Vagina (tissue), 2 donors: ENCODE measurements at places on chromosomes 13 and 19.

- no peak for DNase-seq
Observed at GRCh38 chr13:44410328-44410859, 36.8 kb downstream of the SERP2 start.

GRCh38 chr19:17688853-17689595 is 870 bp upstream of the UNC13A start:
- DNase-seq: no peak

DNA sequence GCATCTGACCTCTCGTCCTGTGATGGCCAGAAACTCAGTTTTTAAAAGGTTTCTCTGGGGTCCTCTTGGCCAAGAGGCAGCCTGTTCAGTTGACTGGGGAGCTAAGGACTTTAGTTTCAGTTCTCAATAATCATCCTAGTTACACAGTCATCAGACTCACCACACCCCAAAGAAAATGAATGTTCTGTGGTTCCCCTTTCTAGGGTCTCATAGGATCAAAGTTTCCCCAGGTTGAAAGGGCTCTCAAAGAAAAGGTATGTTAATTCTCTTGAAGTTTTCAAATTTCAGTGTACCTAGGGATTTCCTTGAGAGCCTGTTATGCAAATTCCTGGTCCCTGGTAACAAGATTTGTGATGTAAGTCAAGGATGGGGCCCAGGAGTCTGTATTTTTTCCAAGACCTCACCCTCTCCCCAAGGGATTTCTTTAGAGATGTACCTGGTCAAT is 94.9 kb downstream of the FAM216B start:
- no peak for DNase-seq

- DNase-seq: no peak
Observed at GRCh38 chr19:35077411-35078223, 36.1 kb downstream of the HPN start.

GRCh38 chr13:20882206-20882605 is 20.3 kb downstream of the XPO4 start:
- no peak for DNase-seq

DNA sequence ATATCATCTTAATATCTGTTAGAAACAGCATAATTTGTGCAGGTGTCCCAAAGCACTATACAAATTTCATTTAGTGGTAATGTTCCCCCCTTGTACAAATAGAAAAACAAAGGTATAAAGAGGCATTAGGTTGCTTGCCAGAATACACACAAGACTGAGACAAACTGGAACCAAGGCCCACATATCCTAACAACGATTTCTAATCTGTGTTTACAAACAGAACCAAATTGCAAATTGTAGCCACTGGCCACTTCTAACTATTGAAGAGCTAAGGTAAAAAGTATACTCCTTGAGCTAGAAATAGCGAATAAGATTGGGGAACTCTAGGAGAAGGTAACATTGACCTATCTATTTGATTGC is 526.1 kb downstream of the KLF12 start:
- no peak for DNase-seq

DNA sequence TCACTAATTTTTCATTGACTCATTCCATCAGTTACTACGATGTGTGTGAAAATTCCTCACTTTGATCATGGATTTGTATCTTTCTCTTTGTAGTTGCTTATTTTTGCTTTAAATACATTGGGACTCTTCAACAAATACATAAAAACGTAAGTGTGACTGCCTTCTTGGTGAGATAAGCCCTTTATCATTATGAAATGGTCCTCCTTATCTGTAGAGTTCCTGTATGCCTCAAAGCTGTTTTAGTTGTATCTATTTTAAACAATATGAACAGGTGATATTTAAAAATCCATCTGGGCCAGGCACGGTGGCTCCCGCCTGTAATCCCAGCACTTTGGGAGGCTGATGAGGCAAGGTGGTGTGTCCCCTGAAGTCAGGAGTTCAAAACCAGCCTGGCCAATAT is 11.3 kb downstream of the DCUN1D2 start:
- no peak for DNase-seq

DNA sequence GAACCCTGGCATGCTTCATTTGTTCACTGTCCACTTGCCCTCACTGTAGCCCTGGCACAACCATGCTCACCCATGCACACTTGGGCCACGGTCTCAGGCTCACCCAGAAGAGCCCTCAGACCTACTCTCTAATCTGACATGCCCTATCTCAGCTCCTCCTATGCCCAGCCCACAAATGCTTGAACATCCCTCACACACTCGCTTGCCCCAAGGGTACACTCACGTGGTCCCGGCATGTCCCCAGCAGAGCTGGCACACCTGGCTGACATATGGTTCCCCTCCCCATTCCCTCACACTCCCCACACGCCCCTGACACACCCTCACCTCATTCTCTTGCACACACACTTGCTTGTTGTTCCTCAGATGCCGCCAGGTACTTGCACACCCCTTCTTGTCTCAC is 55.7 kb downstream of the MAP4K1 start:
- no peak for DNase-seq

GRCh38 chr19:41548954-41549688 is 26.8 kb upstream of the CEACAM21 start:
- no peak for DNase-seq

- DNase-seq: no peak
Observed at GRCh38 chr19:28136796-28137195, 1076.2 kb downstream of the UQCRFS1 start.

- no peak for DNase-seq
Observed at GRCh38 chr13:30572859-30573275, 44.9 kb upstream of the USPL1 start.

DNA sequence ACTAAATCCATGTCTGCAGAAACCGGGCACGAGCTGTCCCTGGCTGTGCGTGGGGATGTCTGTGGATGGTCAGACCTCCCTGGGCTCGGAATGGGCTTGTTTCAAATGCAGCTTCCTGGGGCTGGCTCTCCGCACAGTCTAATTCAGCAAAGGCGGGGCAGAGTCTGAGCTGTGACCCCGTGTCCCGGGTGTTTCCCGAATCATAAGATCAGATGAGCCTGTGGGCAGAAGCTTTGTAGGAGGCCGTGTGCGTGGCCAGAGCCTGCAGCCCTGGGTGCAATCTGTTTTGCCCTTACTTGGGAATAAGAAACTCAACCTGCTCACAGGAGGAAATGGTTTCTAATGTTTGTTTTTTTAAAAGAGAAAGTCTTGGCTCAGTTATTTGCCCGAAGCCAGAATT is 13.9 kb upstream of the GNA11 start:
- DNase-seq: no peak

DNA sequence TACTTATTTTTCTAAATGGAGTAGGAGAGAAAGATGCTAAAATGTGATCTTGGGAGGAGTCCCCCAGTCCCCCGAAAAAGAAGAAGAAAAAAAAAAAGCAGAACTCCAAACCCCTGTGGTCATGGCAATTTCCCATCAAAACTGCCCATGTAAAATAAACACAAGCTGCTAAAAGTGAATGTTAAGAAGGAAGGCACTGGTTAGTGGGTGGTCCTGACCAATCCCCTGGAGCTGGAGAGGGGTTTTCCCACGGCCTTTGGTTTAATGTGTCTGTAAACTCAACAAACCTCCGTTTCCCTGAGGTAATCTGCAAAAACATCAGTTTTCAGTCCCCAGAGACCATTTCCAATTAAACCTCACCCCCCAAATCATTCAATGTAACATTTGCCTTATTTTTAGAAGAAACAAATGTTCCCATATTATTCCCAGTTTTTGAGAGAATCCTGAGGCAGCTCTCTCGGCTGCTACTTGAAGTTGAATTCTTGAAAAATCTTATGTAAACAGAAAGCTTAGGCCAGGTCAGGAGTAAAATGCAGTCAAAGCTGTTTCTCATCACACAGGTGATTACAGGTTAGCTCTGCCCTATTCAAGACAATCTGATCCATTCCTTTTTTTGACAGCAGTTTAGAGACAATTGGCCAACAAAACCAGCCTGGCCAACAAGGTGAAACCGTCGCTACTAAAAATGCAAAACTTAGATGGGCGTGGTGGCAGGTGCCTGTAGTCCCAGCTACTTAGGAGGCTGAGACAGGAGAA is 17.0 kb downstream of the RAB3D start:
- DNase-seq: no peak

GRCh38 chr19:49120325-49120683 is 960 bp downstream of the PPFIA3 start:
- DNase-seq: no peak

DNA sequence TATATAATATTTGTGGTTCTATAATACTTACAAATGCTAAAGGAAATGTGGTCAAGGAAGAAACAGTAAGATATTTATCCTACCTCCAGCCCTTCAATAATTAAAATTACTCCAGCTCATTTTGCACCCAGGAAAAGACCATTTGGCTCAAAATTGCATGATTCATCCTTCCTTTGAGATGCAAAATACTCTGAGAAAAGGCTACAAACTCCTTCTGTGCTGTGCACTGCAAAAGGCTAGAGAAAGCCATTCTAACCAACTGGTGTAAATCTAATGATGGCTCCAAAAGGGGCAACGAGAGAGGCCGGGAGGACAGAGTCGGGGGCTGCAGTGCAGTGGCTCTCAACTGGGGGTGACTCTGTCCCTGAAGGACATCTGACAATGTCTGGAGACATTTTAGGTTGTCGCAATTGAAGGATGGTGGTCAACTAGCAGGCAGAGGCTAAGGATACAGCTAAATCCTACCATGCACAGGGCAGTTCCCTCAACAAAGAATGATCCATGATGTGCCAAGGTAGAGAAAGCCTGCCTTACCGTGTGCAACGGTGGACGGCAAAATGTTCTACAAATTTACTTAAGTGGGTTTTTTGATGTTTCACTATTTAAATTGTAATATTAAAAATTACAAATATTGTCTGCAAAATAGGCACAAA is 32.6 kb downstream of the SLC7A1 start:
- no peak for DNase-seq

- no peak for DNase-seq
Observed at GRCh38 chr19:10885201-10886169, 14.1 kb downstream of the CARM1 start.

GRCh38 chr13:47859165-47859564 is 141.9 kb downstream of the SUCLA2 start:
- DNase-seq: no peak

DNA sequence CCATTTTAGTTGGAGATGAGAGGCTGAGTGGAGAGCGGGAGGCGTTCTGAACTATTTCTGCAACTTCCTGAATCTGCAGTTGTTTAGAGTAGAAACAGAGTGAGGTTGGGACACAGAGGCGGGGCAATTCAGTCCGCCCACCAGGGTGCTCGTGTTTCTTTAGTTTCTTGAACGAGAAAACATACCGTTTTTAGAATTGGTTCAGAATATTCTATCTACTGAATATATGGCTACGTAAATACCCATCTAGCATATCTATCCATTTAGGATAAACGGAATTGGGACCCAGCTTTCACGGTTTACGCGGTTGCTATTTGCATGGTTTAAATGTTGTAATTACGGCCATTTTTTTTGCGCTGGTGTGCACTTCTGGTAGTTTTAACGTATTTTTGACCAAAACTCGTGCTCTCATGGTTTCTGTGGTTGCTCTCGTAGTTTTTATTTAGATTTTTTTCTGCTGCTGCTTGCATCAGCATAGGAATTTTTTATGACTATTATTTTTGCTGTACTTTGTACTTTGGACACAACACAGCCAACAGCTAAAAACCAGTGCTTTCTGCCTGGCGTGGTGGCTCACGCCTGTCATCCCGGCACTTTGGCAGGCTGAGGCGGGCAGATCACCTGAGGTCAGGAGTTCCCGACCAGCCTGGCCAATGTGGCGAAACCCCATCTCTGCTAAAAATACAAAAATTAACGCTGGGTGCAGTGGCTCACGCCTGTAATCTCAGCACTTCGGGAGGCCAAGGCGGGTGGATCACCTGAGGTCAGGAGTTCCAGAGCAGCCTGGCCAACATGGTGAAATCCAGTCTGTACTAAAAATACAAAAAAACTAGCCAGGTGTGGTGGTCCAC is 32.7 kb downstream of the TIMM13 start:
- no peak for DNase-seq

GRCh38 chr19:13859361-13859880 is 17.5 kb upstream of the NANOS3 start:
- no peak for DNase-seq

GRCh38 chr19:54387991-54388801 is 23.5 kb upstream of the LAIR1 start:
- DNase-seq: no peak

GRCh38 chr13:48965736-48966135 is 10.0 kb upstream of the FNDC3A start:
- DNase-seq: no peak

- DNase-seq: no peak
Observed at GRCh38 chr13:92966900-92967299, 259.7 kb upstream of the GPC6 start.

GRCh38 chr19:33724021-33724720 is 72.5 kb upstream of the KCTD15 start:
- no peak for DNase-seq

DNA sequence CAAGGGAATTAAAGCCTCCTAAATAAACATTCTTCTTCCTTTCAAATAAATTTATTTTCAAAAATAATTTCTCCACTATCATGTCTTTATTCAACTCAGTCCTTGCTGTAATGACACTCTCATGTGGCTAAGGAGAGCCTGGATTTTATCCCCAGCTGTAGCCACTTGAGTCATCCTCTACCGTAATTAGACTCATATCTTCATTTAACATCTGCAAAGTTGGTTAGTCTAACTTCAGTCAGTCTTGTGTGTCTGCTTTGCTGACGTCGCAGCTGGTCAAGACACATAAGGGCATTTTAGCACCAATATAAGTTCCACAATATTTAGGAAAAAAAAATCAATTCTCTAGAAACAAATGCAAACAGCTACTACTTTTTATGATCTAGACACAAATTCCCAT is 776.4 kb upstream of the ATXN8OS start:
- no peak for DNase-seq

- DNase-seq: no peak
Observed at GRCh38 chr19:38453596-38453995, 20.1 kb downstream of the RYR1 start.

DNA sequence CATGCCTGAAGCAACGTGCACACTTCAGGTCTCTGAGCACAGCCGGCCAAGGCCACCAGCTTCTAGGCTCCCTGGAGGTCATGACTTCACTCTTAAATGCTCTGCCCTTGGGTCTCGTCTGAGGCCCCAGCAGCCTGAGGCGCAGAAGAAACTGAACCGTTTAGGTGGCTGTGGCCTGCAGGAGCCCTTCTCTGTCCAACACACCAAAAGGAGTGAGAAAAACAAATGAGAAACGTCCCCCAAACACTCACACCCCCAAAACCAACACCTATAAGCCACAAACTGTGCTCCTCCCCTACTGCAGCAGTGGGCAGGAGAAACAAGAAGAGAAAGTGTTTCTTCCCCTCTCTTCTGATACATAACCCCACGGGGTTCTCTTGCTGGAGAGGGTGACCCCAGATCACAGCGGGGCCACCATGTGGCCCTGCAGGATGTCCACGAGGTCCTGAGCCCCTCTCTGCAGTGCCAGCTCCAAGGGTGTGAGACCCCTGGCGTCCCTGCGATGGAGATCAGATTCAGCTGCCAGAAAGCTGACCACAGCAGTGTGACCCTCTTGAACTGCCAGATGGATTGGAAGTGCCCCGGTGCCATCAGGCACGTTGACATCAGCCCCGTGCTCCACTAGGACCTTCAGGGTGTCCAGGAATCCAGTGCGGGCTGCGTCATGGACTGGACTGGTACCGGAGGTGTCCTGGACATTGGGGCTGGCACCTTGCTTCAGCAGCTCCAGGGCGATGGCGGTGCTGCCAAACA is 1.0 kb upstream of the KRI1 start:
- DNase-seq: no peak

GRCh38 chr13:44855860-44856259 is 133.4 kb downstream of the NUFIP1 start:
- DNase-seq: peak; percentile 70

- no peak for DNase-seq
Observed at GRCh38 chr19:48452289-48453190, 2.8 kb upstream of the KCNJ14 start.
